Inflammatory macrophage (primary cell): ENCODE measurements at places on chromosomes 2 and 18.

- DNase-seq = no peak
Measured at GRCh38 chr2:42601076-42601475, 32.6 kb downstream of the MTA3 start.

- no peak for DNase-seq
Measured at GRCh38 chr2:236576087-236576486, 6.5 kb downstream of the ACKR3 start.

- DNase-seq = peak; percentile 42
Measured at GRCh38 chr2:3223080-3223923, 154.3 kb downstream of the EIPR1 start.

DNA sequence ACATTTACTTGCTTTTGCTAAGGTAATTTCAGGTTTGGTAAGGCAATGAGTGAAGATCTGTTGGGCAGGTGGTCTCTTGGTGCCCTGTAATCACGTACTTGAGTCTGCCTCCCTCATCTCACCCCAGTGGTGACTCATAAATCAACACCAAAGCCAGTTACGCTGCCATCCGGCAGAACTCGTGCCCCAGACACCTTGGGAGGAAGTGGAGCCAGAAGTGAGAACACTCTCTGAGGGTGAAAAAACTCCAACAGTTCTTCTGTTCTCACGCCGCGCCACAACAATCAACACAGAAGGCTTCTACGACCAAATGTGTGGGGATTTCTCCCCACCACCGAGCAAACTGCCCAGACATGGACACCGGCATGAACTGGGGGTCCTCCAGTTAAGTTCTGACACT, 206.2 kb downstream of the ARL4C start:
- peak; percentile 81 for DNase-seq

DNA sequence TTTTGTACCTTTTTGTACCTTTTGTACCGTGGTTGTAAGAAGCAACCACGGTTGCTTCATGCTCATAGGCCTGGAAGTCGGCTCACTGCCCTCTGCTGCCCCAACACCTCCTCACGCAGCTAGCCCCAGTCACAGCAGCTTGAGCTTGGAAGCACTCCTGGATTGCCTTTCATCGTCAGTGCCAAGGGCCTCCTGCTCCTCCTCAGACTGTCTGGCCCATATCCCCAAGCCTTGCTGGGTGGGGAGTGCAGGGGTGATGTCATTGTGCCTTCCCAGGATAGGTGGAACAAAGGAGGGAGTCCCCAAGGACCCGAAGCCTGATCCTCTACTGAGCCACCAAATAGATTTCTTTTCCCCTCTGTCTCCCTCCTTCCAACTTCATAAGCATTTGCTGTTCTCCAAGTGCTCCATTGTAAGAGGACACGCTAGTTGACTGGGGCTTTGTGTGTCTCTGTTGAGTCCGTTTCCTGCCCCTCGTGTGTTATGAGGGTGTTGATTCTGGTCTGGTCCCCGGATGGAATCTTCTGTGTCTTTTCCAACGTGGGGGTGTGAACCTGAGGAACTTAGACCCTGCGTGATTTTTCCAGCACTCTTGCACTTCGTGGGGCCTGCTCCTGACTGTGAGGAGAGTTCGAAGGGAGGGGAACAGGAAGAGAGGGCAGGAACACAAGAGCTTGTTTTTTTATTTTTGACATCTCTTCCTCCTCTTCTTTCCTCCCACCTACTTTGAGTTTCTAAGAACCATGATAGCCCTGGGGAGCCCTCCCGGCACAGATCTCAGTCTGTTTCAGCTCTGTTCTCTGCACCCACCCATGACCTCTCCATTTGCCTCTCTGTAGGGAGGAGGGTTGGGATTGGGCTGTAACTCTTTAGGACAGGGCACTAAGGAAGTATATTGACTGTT, 127.2 kb upstream of the EML6 start:
- no peak for DNase-seq

DNA sequence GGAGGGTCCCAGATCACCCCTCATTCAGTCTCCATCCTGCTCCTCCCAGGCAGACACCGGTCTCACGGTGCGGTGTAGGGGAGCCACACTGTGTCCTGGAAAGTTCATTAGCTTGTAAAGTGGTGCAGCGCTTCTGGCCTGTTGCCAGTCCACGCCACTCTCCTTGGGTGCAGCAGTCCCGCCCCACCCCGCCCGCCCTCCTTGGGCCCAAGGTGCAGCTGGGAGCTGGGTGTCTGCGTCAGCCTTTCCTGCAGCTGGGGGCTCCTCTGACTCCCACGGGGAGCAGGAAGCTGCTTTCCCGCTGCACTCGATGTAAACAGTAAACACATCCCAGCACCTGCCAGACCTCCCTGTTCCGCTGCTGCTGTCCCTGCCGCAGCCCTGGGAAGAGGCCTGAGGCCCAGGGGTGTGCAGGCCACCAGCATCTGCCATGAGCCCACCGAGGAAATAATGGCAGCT, 53.8 kb upstream of the ASB18 start:
- no peak for DNase-seq

DNA sequence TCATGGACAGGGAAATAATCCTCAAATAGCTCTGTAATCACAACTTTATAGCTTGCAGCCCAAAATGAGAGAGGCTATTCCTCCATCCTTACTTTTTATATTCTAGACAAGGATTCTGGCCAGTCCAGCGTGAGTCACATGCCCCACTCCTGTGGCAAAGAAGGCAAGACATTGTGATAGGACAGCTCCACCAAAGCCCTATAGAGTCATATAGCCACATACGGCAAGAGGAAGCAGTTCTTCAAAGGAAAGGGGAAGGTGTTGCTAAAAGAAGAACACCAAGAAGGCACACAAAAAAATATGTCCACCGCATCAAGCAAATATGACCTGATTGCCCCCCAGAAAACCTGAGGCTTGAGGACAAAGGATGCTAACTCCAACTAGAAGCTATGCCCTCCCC, 3.4 kb upstream of the GFPT1 start:
- peak; percentile 71 for DNase-seq

DNA sequence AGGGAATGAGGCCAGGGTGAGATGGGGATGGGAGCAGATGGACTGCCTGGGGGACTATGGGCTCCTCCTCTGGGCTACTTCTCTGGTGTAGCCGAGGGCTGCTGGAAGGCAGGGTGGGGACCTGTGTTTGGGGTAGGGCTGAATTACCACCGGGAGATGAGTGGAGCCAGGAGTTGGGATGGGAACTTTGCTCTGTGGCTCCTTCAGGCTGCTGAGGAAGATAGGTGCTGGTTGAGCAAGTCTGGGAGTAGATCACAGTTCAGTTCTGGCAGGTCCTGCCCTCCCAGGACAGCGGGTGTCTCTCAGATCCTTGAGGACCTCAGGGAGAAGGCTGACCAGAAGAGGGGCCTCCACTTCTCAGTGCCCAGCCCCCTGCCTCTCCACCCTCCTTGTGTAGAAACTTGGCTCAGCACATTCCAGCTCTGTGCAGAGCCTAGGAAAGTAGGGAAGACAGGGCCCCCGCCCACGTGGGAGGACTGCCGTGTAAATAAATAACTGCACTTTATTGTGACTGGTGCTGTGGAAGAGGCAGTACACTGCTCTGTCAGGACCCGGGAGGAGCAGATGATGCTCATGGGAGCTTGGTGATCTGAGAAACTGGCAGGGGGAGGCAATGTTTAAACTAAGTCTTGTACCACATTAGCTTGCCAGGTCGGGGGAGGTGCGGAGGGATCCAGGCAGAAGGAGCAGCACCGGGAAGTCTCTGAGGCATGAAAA, 15.3 kb downstream of the TET3 start:
- DNase-seq = no peak

- no peak for DNase-seq
Measured at GRCh38 chr2:157784823-157785175, 91.3 kb downstream of the ACVR1 start.

GRCh38 chr2:42874949-42875801, 82.8 kb upstream of the HAAO start:
- DNase-seq = no peak

DNA sequence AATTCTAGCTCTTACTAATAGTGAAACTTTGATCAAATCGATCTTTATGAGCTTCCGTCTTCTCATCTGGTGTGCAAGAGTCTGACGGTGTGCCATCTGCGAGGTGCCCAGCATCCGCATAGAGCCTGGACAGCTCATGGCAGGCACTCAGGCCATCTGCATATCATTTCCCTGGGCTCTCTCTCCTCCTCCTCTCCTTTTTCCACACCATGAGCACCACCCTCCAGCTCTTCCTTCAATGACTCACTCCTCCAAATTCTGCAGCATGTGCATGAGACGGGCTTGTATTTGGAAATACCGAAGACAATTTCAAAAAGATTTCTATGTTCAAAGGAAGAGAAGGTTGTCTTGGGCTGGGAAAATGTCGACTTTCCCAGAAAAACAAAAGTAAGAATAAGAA, 161.1 kb downstream of the CCBE1 start:
- no peak for DNase-seq

- DNase-seq = peak; percentile 35
Measured at GRCh38 chr2:73069041-73069854, 2.3 kb downstream of the SFXN5 start.

GRCh38 chr2:99725820-99726219, 236.0 kb upstream of the REV1 start:
- no peak for DNase-seq

GRCh38 chr2:233414777-233415570, 60.7 kb downstream of the DGKD start:
- no peak for DNase-seq

GRCh38 chr18:70288851-70289328, at the start of gene SOCS6:
Gene SOCS6, plus strand, starts transcription at chr18:70289045. Its CDS starts 35,624 bp downstream, at chr18:70324669.
- DNase-seq = peak; percentile 65
